Urinary bladder (tissue), 4 donors: ENCODE measurements at places on chromosomes 6 and 20.

GRCh38 chr6:26031151-26031594 lies 56.1 kb upstream of the HFE start:
- DNase-seq, result no peak

DNA sequence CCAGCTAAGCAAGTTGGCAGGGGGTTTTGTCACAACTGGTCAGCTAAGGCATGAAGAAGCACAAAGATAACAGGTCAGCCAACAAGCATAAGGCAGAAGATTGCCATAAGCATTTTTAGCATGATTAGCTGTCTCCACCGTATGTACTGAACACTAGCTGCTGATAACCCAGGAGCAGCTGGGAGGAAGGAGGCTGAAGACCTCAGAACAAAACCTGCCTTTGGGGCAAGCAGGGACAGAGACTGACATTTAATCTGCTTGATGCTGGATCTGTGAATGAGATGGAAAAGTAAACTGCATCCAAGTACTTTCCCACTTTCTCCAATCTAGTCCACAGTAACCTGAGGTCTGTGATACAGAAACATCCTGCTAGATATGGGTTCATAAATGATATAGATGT lies 353.0 kb upstream of the MAP3K7 start:
- no peak for DNase-seq

GRCh38 chr20:16171180-16171579 lies 402.1 kb downstream of the KIF16B start:
- no peak for DNase-seq

GRCh38 chr20:38303908-38304379 lies at the start of gene BPI:
BPI (plus strand) TSS chr20:38304156; CDS start chr20:38304224, 68 bp downstream.
- no peak for DNase-seq

GRCh38 chr6:42243046-42243445 lies 25.4 kb upstream of the MRPS10 start:
- no peak for DNase-seq

- DNase-seq, result no peak
Measured at GRCh38 chr20:49237531-49237930, 18.3 kb downstream of the DDX27 start.

- DNase-seq, result no peak
Measured at GRCh38 chr6:33217681-33218080, 9.4 kb downstream of the RING1 start.

- no peak for DNase-seq
Measured at GRCh38 chr20:51574248-51575033, 31.9 kb upstream of the NFATC2 start.

DNA sequence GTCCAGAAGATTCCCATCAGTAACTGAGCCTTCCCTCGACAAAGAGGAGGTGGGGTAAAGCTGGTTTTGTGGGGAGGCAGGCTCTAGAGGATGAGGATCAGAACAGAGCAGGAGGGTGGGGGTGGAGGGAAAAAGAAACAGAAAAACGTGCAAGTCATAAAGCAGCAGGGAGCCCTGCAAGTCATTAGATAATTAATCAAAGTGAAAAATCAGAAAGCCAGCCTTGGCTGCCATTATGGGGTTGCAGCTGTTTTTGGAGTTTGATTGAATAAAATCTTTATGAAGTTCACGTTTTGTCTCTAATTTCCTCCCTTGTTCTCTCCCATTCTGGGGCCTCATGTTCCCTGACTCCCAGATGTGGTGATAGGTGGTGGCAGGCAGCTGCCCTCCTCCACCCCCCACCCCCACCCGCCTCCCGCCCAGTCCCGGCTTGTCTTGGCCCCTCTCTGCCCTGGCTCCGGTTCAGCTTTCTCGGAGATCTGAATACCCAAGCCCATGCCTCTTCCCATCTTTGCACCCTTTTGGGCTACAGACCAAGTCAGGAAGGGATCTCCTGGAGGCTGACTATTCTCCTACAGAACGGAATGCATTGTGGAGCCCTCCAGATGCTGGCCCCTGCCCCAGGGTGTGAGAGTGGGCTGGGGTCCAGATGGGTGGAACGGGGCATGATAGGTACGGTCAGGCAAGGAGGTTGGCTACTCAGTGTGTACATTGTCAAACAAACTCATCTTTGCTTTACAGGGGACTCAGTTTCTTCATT lies 141.8 kb downstream of the CDC5L start:
- no peak for DNase-seq

GRCh38 chr6:45589367-45589766 lies 211.6 kb upstream of the SUPT3H start:
- DNase-seq, result no peak

DNA sequence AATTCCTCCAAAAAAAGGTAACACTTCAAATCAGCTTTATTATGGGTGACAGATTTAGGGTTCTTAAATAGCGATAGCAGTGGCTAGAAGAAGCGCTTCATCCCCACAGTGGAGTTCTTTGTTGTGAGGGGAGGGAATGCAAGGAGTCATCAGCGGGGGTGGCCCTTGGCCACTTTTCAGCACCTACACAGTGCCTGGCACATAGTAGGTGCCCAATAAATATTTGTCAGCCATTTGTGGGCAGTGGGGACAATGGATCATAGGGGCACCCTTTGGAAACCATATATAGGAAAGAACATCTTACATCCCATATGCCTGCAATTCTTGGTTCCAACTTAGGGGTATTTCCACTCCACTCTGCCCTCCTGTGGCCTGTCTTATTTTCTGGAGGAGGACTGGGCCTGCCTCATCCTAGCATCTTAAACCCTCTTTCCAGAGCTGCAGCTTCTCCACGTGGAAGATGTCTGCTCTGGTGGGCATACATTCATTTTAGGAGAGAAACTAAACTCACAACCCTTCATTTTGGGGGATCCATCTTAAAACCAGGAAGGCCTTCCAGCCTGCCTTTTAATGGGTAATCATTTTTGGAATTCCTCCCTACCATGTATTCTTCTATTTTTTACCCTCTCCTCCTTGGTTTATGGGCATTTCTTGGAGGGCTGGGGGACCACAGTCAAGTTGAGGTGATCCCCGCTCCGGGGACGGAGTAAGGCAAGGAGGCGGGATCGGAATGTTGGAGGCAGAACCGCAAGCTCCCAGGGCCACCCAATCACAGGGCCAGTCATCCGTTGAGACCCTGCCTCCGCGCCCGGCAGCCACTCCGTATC lies 2.6 kb upstream of the GPSM3 start:
- DNase-seq, result no peak

DNA sequence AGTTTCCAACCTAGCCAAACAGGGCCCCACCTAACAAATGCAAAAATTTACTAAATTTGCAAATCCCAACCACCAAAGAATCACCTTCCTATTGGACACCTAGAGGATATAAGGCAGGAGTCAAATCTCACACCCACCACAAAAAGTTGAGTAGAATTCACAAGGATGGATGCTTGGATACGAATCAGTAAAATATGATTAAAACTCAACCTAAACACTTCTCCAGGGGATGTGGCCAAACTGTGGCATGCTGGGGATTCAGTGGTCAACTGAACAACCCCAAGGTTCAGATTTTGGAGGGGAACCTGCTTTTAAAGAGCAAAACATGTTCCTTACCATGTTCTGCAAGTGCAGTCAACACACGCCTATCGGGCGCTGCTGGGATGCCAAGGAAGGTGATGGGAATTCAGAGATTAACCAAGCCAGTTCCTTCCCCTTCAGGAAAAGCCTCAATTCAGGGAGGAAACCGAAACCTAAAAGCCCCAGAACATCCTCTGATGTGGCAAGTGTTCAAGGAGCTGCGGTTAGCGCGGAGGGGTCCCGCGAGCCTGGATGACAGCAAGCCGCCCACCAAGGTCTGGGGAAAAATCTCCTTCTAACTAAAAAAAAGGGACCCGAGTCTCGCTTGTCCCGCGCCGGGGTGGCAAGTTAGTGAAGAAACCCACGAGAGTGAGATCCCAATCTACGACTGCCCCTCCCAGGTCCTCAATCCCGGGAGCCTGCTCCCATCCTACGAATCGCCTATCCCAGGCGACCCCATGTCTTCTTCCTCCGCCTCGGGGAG lies 902 bp downstream of the SAMHD1 start:
- no peak for DNase-seq

- DNase-seq, result no peak
Measured at GRCh38 chr20:43999848-44000247, 85.2 kb downstream of the TOX2 start.

GRCh38 chr6:149314325-149314905 lies 3.1 kb upstream of the TAB2 start:
- no peak for DNase-seq

GRCh38 chr6:112198582-112198981 lies 55.8 kb downstream of the LAMA4 start:
- DNase-seq, result no peak

DNA sequence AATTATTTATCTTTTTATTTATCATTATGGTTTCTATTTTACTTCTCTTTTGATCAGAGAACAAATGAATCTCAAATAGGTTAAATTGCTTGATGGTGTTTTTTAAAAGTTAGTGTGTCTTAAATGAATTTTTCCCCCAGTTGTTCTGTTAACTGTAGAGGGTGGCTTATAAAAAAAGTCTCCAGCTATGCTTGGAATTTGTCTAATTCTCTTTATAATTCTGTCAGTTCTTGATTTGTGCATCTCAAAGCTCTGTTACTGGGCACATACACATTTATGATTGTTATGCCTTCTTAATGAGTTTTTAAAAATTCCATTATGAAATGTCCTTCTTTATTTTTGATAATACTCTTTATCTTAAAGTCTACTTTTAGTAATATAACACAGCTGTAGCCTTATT lies 58.0 kb downstream of the LIN28B start:
- DNase-seq, result no peak

- no peak for DNase-seq
Measured at GRCh38 chr20:56442389-56443365, 25.8 kb upstream of the RTF2 start.

DNA sequence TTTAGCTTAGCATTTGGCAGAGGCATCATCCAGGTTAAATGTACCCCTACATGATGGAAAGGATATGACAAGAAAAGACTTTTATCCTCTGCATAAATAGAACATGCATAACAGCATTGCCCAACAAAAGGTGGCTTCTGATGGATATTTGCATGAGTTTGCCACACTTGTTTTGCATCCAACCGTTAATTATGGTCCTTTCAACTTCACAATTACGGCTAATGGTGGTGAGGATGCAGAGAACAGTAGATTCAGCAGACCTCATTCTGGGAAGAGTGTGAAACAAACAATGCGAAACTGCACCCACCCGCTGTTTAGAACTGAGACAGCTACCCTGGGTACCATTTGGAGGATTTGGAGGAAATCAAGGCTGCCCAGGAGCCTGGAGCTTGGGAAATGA lies 690.9 kb upstream of the CHD6 start:
- DNase-seq, result no peak

DNA sequence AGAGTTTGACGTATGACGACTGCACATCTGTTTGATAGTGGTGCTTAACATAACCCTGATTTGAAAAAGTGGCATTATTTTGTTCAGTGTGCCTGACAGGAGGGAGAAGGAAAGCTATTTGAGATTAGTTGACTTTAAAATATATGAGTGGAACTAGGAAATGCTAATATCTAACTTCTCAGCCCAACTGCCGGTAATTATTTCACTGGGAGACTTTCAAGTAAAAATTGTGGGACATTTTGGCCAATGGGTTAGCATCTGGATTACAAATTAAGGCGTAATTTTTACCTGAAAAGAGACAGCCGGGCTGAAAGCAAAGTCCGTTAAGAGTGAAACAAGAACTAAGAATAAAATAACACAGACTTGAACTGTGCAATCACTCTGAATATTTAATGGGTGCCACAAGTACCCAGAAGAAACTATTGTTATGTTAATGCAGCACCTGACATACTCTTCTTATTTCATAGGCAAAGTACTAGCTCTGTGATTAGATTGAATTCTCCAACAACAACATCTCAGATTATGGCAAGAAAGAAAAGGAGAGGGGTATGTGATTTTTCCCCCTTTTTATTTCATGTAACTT lies 2.0 kb downstream of the HEY2 start:
- no peak for DNase-seq

DNA sequence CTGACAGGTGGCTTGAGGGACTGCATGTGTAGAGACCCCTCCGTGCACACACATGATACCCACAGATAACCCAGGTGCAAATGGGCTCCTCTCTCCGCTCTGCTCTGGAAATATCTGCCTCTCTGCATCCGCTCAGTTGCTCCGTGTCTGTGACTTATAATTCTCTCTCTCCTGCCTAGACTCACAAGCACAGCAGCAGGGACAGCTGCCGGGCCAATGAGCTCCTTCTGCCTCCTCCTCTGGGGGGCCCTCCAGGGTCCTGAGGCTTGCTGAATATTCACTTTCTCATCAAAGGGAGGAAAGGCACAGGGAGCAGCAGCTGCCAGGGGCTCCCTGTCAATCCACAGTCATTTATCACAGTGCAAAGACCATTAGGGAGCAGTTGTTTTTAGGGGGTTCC lies 24.1 kb downstream of the LRFN2 start:
- DNase-seq, result no peak

DNA sequence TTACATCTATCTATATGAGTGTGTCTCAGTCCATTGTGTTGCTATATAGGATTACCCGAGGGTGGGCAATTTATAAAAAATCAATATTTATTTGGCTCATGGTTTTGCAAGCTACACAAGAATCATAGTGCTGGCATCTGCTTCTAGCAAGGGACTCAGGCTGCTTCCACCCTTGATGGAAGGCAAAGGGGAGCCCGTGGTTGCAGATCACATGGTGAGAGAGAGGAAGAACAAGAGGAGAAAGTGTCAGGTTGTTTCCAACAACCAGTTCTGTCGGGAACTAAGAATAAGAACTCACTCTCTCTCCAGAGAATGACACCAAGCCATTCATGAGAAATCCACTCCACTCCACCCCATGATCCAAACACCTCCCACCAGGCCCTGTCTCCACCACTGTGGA lies 48.2 kb upstream of the TENT5A start:
- DNase-seq, result no peak

GRCh38 chr20:1883986-1884385 lies 11.2 kb upstream of the SIRPA start:
- DNase-seq, result no peak

DNA sequence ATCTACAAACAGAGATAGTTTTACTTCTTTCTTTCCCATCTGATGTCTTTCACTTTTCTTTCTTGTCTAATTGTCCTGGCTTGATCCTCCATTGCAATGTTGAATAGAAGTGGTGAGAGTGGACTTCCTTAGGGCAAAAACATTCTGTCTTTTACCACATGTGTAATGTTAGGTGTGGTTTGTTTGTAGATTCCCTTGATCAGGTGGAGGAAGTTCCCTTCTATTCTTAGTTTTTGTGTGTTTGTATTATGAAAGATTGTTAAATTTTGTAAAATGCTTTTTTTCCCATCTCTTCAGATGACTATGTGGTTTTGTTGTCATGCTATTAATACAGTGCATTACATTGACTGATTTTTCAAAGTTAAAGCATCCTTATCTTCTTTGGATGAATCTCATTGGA lies 41.6 kb upstream of the DUSP22 start:
- DNase-seq, result no peak

DNA sequence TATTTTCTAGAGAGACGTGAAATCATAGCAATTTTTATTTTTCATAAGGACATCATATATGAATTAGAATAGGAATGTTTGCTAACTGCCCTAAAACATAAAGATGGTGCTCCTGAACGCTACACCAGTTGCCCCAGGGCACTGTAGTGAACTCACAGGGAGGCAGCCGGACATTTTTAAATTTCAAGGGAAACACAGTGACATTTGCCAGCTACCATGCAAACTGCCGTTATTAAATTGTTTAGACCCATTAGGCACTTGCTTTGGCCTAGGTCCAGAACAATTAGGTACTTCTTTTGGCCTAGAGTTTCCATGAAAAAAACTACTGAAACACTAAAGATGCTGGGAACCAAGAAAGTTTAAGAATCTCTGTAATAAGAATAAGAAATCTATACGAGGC lies 24.9 kb upstream of the CFAP206 start:
- DNase-seq, result no peak
